Hematopoietic multipotent progenitor cell (in vitro differentiated cells): ENCODE measurements at places on chromosomes 11 and 22.
A peak's percentile ranks its signal among the peaks of the same experiment; 100 is the strongest.

- no peak for DNase-seq
Observed at GRCh38 chr11:74325649-74326645, 14.5 kb upstream of the P4HA3 start.

- no peak for DNase-seq
Observed at GRCh38 chr11:87560352-87560751, 522.6 kb downstream of the TMEM135 start.

DNA sequence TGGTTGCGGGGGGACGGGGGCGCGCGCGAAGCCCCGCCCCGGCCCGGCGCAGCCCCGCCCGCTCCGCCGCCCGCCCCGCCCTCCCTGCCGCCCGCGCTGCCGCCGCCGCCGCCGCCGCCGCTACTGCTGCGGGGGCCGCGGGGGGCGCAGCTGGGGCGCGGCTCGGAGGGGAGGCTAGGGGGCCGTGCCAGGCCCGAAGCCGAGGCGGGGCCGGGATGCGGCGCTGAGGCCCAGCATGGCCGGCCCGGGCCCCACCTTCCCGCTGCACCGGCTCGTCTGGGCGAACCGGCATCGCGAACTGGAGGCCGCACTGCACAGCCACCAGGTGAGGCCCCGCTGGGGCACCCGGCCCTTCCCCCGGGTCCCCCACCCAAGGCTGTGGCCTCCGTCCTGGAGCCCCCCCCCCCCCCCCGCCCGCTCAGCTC, at the start of gene ANKRD13D:
Gene ANKRD13D (plus strand): TSS at position 78 of the 425 bp plus-strand sequence. CDS start 158 bp downstream, at position 236.
- no peak for DNase-seq

DNA sequence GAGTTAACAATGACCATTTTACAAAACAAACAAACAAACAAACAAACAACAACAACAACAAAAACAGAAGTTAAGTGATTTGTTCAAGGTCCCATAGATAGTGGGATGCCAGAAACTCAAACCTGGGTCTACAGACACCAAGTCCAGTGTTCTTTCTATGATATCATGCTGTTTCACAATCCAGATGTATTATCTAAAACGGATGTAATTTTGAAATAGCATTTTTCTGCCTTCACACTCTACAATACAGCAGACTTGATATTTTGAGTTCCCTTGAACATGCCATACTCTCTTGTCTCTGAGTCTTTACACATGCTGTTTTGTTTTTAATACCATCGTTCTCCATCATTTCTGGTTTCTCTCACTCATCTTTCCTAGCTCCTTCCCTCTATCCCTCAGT, 104.5 kb downstream of the RELT start:
- DNase-seq, result no peak

GRCh38 chr11:111461460-111462235, 50.5 kb downstream of the BTG4 start:
- DNase-seq, result no peak

- no peak for DNase-seq
Observed at GRCh38 chr11:102272047-102272824, 45.0 kb upstream of the BIRC3 start.

DNA sequence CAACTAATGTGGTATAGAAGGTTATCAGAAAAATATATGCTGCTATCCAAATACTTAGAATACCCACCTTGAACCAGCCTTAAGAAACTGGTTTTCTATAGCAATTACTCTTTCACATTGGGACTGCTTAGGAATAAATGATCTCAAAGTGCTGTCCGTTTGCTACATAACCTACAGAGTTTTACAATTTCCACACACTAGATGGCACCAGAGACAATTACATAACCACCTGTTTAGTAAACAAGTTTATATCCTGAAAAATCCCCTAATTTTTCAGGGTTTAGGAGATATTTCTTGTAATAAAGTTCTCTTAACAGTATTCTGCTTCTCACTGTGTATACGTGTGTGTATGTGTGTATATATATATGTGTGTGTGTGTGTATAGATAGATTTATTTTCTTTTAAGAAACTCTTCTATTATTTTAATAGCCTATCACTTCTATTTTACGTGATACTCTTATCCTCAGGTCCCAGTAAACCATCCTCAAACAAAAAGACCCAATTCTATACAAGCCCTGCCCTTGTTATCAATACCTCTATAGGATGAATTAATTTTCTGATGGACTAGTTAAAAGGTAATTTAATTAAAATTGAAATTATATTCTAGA, 6.7 kb upstream of the OR5I1 start:
- DNase-seq, result peak; percentile 6

DNA sequence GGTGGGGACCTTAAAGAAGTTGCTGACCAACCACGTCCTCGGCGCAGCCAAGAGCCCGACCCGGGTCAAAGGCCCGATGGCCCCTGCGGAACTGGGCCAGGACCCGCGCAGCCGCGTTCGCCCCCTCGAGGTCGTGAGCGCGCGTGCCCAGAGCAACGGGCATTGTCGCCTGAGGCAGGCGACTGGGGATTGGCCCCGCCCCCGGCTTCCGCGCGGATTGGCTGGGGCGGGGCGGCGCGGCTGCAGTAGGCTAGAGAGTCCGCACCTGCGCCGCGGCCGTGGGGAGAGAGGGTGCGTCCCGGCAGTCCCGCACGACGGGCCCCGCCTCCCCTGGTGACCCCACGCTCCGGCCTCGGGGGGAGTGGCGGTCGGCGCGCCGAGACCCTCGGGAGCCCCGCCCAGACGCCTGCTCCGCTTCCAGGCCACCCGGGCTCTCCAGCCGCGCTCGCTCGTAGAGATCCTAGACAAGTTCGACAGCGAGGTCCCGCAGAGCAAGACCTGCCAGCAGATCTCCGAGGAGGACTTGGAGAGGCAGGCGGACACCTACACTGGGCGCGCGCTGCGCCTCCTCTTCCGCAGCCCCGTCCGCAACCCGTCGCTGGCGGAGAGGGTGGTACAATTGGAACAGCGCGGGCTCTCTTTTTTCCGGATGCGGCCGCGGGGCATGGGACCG, 8.3 kb upstream of the PPIL2 start:
- DNase-seq, result no peak

- peak; percentile 69 for DNase-seq
Observed at GRCh38 chr22:49838771-49839717, 11.4 kb upstream of the BRD1 start.

DNA sequence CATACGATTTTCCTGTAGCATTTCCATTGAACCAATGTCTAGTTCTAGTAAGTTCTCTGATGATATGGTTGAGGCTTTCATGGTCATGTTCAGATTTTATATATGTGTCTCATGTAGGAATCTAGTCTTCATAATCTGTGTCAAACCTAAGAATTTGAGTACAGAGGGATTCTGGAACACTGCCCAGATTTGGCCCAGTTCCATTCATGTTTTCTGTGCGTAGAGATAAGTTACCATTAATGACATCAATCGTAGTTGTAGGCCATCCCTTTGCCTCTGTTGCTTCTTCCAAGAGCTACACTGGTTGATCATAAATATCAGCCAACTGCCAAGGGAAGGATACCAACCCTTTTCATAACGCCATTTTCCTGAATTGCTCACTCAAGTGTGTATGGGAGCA, 23.3 kb downstream of the ST3GAL4 start:
- no peak for DNase-seq

- DNase-seq, result no peak
Observed at GRCh38 chr11:9153651-9154050, 62.3 kb upstream of the SCUBE2 start.
